ENCODE measurements at places on chromosomes 4 and X.

DNA sequence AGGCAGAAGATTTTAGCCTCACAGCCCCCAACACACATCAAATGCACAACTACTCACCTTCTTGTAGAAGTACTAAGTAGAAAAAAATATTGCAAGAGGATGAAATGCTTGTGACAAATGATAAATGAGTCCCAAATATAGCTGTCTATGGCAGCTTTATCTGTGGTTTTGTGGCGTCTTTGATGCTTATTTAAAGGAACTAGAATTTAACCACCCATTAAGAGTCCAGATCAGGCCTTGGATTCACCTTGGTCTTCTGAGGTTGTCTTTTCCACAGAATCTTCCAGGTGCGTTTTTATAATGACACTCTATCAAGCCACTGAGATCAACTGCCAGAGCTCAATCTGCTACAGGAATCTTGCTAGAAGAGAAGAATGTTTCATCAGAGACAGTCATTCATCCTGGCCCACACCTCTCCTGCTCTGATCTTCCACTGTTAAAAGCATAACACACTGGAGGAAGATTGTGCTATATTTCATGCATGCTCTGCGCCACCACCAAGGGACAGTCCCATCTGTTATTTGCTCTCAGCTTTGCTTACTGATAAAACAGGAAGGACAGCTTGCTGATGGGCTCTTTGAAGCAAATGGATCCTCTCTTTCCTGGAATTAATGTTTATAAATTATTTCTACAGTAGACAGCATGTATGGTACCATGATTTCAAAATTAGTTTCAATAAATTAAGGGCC lies 144.1 kb downstream of the SLC7A11 start:
- no peak for DNase-seq

- no peak for DNase-seq
Measured at GRCh38 chr4:72529148-72529822, 39.7 kb downstream of the ADAMTS3 start.

GRCh38 chrX:97057349-97057909 lies 173.7 kb downstream of the RPA4 start:
- DNase-seq: peak; percentile 73

DNA sequence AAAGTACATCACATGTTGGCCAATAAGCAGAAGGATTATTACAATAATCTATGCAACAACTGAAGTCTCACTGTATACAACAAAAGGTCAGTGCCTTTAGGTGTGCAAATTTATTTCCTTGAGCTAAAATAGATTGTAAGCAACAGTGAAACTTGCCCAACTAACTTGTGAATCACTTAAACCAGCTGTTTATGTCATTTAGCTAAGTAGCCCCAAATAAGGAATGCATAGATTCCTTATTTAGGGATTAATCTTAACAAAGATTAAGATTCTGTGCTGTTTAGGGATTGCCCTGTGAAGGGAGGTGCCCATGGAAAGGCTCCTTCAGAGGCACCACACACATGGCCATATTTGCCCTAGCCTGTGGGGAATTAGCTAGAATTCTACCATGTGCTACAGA lies 168.6 kb downstream of the MAML3 start:
- no peak for DNase-seq

DNA sequence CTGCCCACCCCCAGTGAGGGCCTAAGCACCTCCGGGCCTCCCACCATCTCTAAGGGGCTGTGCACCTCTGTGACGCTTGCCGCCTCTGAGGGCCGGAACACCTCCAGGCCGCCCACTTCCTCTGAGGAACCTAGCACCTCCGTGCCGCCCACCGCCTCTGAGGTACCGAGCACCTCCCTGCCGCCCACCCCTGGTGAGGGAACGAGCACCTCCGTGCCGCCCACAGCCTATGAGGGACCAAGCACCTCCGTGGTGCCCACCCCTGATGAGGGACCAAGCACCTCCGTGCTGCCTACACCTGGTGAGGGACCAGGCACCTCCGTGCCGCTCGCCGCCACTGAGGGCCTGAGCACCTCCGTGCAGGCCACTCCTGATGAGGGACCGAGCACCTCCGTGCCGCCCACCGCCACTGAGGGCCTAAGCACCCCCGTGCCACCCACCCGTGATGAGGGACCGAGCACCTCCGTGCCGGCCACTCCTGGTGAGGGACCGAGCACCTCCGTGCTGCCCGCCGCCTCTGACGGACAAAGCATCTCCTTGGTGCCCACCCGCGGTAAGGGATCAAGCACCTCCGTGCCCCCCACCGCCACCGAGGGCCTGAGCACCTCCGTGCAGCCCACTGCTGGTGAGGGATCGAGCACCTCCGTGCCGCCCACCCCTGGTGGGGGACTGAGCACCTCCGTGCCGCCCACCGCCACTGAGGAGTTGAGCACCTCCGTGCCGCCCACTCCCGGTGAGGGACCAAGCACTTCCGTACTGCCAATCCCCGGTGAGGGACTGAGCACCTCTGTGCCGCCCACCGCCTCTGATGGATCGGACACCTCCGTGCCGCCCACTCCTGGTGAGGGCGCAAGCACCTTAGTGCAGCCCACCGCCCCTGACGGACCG lies 977 bp downstream of the MAGEE1 start:
- no peak for DNase-seq

DNA sequence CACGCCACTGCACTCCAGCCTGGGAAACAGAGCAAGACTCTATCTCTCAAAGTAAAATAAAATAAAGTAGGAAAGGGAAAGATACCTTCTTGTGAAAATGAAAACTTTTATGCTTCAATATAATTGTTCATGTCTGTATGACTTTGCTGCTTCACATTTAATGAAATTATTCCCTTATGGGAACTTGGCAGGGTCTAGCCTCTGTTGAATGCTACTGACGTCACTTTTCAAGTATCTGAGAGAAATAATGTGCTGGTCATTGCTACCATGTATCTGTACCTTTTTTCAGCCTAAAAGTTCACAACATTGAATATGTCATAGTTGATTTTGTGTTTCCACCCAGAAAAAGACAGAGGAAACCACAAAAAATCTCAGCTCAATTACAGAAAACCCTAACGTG lies 65.2 kb downstream of the PRDM5 start:
- DNase-seq: no peak

- peak; percentile 23 for DNase-seq
Measured at GRCh38 chr4:146976145-146976544, 30.5 kb upstream of the TTC29 start.

- no peak for DNase-seq
Measured at GRCh38 chrX:134460862-134461220, 876 bp downstream of the HPRT1 start.

- DNase-seq: no peak
Measured at GRCh38 chrX:108131471-108131870, 39.9 kb downstream of the ATG4A start.

DNA sequence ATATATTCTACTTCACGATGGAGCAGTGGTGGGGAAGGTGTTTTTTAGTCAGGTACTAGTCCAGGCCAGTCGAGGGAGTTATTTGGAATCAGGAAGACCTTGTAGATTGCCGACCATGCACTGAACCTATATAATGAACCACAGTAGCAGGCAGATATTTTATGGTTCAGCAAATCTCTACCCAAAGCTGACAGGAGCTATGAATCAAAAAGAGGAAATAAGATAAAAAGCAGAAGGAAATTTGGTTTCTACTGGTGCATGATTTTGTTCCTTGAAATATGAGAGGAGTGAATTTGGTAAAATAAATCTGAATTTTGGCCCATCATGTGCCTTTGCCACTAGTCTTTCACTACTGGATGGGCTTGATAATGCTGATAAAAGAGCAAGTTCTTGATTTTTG lies 924.3 kb upstream of the DIAPH2 start:
- DNase-seq: no peak

- DNase-seq: no peak
Measured at GRCh38 chrX:10507181-10507580, 113.2 kb downstream of the MID1 start.

DNA sequence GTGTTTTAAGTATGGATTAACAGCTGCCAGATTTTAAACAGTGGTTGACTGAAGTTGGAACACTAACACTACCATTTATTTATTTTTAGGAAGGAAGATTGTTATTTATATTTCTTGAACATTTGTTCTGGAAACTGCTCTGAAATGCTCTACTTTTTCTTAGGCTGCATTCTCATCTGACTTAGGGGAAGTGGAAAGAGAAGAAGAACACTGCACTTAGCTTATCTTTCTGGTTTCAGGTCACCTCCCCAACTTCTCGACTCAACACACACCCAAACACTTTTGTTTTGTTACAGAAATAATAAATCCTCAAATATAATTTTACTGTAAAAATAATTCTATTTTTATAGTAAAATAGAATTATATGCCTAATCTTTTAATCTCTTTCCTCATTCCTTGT lies 18.6 kb downstream of the BLTP1 start:
- no peak for DNase-seq

DNA sequence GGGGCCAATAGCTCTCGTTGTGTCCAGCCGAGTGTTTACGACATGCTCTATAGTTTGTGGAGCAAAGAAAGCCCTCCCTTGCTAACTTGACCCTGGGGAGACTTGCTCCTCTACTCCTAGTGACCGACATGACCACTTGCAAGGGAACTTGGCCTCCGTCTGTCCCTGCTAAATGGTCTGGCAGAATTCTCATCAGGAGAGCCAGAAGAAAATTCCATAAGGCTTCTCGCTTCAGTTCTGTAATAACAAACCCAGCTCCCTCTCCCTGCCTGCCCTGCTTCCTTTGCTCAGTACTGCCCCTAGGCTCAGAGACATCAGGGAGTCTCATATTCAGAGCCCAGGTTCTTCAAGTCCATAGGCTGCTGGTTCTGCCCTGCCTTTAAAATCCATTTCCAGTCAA lies 13.0 kb downstream of the DOCK11 start:
- no peak for DNase-seq

GRCh38 chrX:2371026-2371711 lies 129.6 kb downstream of the DHRSX start:
- no peak for DNase-seq

DNA sequence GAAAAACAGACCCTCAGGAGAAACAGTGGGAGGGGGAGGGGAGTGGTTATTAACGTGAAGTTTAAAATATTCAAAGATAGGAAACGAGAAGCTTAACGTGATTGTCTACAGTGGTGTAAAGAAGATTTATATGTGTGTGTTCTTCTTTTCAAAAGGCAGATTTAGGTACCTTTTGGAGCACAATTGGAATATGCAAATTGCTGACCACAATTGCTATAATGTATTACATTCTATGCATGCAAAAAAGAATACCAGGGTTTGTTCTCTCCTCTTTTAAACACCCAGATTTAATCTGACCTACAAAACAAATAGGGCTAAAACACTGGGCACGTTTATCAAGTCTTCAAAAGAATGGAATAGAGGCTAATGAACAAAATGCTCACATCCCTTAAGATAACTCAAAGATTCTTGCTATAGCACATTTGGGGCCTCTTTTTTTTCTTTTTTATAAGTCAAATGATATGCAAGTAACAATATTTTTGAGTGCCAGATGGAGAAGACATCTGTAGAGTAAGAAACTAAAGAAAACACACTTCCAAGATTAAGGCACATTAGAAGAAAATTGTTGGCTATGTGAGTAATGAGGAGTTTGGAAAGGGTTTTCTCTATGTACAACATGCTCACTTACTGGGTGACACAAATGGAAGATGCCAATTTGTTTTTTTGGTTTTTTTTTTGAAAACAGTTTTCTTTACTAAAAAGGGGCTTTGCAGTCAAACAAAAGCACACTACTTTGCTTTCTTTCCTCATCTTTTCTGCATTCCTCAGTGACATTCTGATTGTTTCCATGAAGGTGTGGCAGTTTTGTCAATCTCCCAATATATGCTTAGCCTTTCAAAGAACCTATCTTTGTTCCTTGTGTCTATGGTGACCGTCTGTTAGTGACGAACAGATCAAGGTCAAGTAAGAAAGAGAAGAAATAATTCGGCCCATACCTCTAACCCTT lies 240.3 kb downstream of the PALLD start:
- no peak for DNase-seq

DNA sequence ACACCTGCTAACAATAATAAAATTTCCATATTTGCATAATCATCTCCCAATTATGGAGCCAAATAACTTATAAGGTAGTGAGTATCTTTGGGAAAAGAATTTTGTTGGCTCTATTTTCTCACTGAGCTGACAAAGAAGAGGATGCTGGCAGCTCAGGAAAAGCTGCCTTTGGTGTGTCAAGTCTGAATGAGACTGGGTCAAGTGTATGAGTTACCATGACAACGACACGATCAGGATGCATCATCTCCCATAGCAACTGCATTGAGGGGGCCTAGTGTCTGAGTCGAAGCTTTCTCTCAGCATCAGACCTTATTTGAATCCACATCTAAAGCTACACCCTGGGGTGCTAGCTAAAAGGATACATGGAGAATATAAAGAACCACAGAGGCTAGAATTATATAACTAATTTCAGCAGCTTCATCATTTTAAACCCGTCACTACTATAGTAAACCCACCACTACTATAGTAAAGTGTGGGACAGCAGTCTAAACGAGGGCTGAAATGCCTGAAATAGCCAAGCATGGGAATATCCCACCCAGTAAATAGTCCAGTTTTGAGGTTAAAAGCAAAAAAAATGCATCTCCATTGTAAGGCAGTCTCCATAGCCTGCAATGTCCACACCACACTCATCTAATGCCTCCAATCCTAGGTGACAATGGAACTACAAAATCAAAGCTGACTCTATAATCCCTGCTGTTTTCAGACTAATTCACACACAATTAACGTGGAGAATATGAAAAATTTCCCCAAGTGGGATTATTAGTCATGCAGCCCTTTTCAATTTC lies 16.0 kb downstream of the GSPT2 start:
- DNase-seq: no peak

GRCh38 chr4:121182296-121182695 lies 18.2 kb upstream of the TNIP3 start:
- DNase-seq: no peak

- DNase-seq: no peak
Measured at GRCh38 chr4:172109466-172109865, 296.3 kb downstream of the GALNTL6 start.

- no peak for DNase-seq
Measured at GRCh38 chrX:140767646-140768045, 58.1 kb downstream of the LINC00632 start.

DNA sequence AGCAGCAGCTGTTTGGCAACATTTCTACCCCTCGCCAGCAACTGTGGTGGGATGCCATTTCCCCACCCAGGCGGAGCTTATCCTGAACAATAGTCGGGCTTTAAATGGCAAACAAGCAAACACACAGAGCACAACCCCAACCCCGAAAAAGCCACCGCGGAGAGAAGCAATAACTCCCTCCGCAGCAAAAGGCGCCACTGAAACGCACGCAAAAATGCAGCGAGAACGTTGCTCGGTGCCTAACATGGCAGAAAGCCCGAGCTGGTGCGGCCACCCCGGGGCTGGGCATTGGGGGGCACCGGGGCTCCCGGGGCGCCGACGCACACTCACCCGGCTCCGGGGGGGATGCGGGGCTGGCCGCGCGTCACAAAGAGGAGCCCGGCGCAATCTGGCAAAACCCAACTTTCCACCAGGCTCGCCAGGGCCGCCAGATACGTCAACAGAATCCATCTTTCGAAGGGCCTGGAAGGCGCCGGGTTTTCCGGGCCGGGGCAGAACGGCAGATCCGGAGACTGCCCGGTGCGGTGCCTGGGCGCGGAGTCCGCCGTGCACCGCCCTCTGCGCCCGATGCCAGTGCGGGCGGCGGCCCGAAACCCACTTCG lies 818 bp downstream of the RAI2 start:
- no peak for DNase-seq

All from NCI-H1930 (cell line).